ENCODE measurements at places on chromosomes 11 and 22. TPM values are rescaled to one million over a fixed set of nuclear protein-coding genes. Genes with fewer than 3 reads are reported as not detected.

BATF2 gene
- 0.44 TPM for total RNA-seq

SLC22A8 gene
- total RNA-seq: not detected

DNA sequence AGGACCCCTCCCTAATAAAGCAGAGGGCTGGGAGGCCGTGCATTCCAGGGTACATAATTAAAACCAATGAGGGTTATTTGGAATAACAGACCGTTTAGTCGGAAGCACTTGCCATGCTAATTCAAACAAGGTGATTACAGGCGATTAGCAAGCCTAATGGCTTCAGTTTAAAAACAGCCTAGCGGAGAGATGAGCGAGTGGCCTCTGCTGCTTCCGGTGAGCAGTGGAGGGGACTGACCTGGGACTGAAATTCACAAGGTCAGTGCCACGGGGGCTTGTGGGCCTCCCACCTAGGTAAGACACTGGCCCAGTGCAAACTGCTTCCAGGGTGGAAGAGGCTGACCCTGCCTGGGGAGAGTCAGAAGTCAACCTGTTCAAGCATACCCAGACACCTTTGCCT is 56.8 kb upstream of the ALX4 start:
- no peak for DNase-seq

- DNase-seq: peak; percentile 62
Measured at GRCh38 chr22:22593964-22594656, 35.0 kb upstream of the PRAME start.

DNA sequence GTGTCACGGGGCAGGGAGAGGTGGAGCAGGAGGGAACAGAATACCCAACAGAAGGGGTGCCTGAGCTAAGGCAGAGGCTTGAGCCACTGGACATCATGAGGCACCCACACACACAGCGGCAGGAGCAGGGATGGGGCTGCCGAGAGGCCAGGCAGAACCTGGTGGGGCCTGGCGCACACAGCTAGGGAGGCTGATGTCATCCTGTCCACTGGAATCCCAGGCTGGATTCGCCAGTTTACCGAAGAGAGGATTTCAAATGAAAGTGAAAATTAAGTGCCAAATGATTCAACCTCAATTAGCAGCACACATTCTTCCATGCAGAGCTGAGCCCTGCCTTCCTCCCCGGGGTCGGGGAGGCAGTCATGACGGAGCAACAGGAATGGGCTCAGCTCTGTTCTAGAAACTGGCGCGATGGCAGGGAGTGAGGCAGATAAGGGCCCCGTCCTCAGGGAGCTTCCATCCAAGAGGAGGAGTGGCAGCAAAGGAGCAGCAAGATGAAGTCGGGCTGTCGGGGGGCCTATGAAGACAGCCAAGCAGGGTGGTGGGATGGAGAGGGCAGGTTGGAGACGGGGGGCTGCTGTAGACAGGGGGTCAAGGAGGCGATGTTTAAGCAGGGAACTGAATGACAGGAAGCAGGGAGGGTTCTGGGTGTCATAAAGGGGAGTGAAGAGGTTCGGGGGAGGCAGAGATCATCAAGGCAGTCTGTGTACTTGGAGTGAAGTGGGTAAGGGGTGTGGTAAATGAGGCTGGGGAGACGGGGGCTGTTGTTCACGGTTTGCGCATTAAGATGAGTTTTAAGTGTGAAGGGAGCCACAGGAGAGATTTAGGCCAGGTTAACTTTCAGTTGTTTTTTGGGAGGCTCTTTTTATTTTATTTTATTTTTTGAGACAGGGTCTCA is 6.4 kb downstream of the RAC2 start:
- no peak for DNase-seq
